Fibroblast of skin of back (primary cell): ENCODE measurements at places on chromosomes 3 and 15.
A peak's percentile ranks its signal among the peaks of the same experiment; 100 is the strongest.

GRCh38 chr3:42830437-42831320 is 21.4 kb downstream of the ACKR2 start:
- no peak for DNase-seq

DNA sequence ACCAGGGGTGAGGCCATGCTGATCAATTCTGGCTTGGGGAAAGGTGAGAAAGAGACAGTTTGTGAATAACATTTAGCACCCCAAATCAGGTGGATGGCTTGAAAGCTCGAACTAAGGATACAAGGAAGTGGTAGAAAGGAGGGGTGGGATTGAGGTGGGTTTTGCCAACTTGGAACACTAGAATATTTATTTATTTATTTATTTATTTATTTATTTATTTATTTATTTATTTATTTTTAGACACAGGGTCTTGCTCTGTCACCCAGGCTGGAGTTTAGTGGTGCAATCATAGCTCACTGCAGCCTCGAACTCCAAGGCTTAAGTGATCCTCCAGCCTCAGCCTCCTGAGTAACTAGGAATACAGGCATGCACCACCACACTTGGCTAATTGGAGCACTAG is 31.0 kb upstream of the THSD4 start:
- DNase-seq: no peak

DNA sequence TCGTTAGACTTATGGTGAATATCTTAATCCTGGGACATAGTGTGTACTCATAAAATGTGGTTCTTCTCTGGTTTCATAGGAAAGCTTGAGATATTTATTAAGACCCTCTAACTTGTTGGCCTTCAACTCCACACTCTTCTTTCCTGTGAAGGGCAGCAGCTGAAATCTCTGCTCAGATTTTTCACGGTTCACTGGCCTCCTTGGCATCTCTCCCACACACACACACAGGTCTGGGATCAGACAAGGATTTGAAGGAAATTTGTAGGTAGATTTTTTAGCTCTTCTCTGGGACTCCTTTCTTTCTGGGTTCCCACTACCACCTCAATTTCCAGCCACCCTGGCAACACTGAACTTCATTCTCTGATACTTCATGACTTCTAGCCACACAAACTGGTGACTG is 70.2 kb downstream of the MYRIP start:
- no peak for DNase-seq

- DNase-seq: no peak
These were observed 125.3 kb downstream of the TLE3 start for GRCh38 chr15:69972436-69972835.

DNA sequence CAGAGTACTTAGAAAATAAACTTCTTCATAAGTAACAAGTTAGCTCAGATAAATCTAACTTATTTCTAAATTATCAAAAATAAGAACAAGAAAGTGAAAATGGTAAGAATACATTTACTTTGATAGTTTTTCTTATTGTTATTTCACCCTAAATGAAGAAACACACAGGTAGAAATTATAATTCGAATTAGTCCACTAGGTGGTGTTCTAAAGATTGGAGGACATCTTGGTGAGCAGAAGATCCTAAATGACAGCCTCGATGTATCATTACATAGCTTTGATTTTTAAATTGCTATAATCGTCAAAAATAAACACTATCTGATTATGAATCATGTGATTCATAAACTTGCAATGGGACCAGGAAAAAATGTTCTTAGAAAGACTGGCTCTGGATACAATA is 280.8 kb upstream of the UBE2E2 start:
- peak; percentile 16 for DNase-seq

DNA sequence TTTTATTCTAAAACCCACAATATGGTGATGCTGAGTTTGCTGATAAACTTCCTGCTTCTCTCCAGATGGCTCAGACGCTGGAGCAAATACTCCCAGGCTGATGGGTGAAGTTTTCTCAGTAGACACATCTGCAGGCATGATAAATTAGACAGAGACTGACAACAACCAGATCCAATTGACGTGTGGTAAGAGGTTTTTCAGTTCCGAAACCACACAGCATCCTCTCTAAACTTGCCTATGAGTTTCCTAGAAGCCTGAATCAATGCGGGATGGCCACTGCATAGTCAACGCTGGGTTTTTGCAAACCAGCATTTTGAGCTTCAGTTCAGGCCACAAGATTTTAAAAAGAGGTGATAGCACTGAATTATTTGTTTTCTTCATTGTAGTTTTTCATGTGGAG is 360.3 kb upstream of the ARRDC4 start:
- no peak for DNase-seq

GRCh38 chr15:64942356-64942755 is 30.7 kb downstream of the ANKDD1A start:
- no peak for DNase-seq

DNA sequence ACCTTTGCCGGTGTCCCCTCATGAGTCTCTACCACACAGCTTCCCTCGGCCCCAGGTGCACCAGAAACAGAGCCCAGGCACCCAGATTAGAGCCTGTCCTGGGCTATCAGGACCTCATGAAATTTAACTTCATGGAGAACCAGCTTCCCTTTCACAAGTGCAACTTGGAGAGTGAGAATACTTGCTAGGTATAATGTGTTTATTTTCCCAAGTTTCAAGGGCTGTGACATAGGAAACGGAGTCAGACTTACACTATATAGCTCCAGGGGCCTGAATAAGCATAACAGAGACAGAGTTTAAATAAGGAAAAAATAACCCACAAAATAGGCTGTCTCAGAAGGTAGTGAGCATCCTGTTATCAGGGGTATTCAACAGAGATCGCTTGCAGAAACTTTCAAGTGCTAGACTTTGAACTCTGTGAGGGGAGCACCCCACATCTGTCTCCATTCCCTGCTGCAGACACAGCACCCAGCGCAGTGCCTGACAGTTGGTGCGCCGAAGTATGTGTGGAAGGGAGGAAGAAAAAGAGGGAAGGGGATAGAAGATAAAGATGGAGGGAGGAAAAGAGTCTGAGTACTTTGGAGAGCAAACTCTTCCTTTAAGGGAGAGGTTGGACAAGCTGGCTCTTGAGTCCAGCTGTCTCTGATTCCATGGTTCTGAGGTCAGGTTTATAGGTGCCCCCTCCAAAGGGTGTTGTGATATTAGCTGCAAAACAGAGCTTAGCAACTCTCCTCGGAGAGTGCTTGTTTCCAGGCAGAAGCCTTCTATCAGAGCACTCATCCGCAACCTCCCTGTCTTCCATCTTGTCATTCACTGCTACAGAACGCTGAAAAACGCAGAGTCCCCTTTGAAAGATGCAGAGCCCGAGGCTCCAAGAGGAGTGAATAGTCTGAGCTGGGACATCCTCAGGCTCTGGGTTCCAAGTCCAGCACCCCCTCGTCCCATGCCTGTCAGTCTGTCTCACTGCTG is 84.8 kb downstream of the CPN2 start:
- DNase-seq: no peak

- no peak for DNase-seq
These were observed 21.0 kb downstream of the PRICKLE2 start for GRCh38 chr3:64203969-64204908.

DNA sequence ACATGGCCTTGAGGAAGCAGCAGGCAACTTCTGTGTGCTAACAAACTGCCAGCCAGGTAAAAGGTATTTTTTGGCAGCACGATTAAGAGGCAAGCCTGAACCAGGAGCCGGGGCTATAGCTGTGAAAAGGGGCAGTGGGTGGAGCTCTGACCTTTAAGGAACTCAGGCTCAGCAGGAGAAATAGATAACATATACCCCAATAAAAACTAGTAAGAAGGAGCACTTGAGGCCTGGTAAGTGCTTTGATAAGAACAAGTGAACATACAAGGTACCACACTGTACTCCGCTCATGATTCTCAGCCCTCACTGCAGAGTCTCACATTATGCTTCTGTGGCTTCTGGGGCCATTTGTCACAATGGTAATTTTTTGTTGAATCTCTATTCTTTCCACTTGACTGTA is 5.4 kb downstream of the FYCO1 start:
- no peak for DNase-seq

GRCh38 chr3:50656417-50657195 is 18.1 kb upstream of the DOCK3 start:
- no peak for DNase-seq

GRCh38 chr3:129766135-129766534 is 127.4 kb downstream of the TMCC1 start:
- no peak for DNase-seq

- DNase-seq: no peak
These were observed 12.6 kb downstream of the FNDC3B start for GRCh38 chr3:172051957-172052354.

- no peak for DNase-seq
These were observed 482.7 kb upstream of the MCTP2 start for GRCh38 chr15:93748710-93749109.

DNA sequence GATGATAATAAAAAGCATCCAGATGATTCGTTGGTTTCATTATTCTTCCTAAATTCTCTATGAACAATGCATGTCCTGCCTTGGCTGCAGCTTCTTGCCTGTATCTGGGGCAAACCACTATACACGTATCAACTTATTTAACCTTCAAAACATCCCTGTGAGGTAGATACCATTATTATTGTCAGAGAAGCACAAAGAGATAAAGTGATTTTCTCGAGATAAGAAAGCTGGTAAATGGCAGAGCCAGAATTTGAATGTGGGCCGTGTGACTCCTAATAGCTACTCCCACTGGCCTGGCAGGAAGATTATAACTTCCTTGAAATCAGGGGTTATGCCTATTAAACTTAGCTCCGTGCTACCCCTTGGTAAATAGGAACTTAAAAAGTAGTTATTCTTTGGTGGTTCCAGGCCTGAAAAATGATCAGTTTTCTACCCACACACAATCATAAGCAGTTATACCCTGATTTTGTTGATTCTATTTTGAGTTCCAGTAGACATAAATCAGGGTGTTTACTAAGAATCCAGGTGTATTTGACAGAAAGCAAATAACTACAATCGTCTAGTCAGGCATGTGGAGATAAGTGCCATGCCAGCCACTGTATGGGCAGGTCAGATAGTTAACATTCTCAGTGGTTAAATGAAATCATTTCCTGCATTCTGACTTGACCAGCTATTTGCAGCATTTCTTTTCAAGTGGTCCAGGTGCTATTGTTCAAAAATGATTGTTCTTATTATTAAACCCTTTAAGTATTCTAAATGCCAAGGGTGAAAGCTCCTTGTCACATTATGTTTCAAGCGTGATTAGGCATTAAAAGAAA is 99.2 kb upstream of the LRRN1 start:
- DNase-seq: no peak

DNA sequence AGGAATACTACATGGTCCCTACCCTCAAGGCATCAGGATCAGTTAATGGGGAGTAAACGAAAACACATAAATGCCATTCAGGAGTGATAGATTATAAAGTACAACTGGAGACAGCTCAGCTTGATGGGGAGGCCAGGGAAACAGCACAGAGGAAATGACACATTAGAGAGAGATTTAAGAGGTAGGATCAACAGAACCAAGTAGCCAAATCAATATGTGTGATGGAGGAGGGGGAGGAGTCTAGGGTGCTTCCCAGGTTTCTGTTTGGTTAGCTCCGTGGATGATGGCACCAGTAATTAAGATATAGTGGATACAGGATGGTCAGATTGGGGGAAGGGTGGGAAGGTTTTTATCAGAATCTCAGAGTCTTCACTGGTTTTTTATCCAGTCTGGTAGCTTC is 229.5 kb upstream of the ROPN1 start:
- DNase-seq: peak; percentile 35

DNA sequence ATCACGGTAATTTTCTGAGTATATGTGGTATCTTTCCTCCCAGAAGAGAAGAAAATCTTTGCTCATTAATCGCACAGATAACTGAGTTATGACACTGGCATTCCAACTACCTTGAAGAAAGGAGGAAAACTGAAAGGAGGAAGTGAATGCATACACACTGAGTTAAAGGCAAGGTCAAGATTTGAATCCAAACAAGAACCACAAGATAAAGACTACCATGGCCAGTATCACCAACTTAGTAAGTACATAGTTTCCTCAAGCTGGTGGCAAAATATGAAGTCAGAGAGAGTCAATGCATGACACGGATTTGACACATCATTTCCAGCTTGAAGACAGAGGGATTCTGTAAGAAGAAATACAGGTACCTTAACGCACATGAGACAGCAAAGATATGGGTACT is 287.5 kb downstream of the ULK4 start:
- no peak for DNase-seq

DNA sequence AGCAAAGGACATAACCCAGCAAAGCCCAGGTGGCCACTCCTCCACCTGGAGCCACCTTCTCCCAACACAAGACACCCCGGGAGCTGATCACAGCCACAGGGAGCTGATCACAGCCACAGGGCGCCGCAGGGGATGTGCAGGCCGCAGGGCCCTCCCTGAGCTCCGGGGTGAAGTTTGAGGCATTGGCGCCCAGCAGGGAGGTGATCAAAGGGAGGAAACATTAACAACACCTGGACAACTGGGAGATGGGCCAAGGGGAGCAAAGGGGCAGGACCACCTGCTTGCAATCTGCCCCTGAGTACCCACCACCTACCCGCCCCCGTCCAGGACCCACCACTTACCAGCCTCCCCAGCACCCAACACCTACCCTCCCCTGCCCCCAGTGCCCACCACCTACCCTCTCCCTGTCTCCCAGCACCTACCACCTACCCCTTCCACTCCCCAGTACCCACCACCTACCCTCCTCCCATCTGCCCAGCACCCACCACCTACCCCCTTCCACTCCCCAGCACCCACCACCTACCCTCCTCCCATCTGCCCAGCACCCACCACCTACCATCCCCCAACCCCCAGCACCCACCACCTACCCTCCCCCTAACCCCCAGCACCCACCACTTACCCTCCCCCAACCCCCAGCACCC is 2.4 kb downstream of the UROC1 start:
- no peak for DNase-seq

DNA sequence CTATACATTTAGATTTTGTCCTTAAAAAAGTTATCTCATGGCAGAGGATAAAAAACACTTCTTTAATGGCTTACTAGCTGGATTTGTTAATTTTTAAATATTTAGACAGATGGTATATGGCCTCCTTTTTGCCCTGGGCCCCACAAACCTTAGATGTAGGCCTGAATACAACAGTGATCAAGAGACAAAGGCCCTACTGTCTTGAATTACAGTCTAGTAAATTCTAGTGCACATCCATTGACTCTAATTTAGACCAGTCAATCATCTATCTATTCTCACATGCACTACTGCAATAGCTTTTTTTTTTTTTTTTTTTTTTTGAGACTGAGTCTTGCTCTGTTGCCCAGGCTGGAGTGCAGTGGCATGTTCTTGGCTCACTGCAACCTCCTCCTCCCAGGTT is 452.8 kb downstream of the FHIT start:
- no peak for DNase-seq
